Right ventricle myocardium superior (tissue), 1 donor: ENCODE measurements at places on chromosomes 6 and 20. TPM values are rescaled to one million over a fixed set of nuclear protein-coding genes. Genes with fewer than 3 reads are reported as not detected.

Gene SLC35A1
- 9.8 TPM for total RNA-seq

Gene PLCB4
- total RNA-seq = 27.4 TPM

Gene BPI
- total RNA-seq = 0.11 TPM

Gene NEDD9
- 23.7 TPM for total RNA-seq

Gene ALDH5A1
- total RNA-seq = 23.3 TPM

Gene TRIM10
- total RNA-seq = not detected

Gene DOK5
- 2.9 TPM for total RNA-seq

Gene AVP
- total RNA-seq = 0.51 TPM

Gene COMMD7
- 47.8 TPM for total RNA-seq

DNA sequence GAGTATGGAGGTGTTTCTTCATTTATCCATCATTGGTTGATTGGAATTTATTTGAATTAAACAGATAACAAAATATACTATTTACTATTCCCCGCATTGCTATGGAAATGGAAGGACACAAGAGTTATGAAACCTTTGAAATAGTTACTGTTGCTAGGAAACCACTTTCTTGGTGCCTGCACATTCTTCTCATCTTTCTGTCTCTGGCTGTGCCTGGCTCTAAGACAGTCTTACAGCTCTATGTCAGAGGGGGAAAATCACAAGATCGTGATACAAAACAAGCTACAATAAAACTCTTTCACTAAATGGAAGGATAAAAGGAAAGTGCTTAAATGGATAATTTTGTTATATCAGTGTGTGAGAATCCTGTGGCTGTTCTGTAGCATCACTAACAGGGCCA is 453.0 kb downstream of the LMBRD1 start:
- DNase-seq = no peak

GRCh38 chr6:34236131-34236442 is 586 bp upstream of the HMGA1 start:
- no peak for DNase-seq

GRCh38 chr6:12232339-12232738 is 57.8 kb upstream of the EDN1 start:
- no peak for DNase-seq

GRCh38 chr6:104252276-104252675 is 607.4 kb downstream of the HACE1 start:
- DNase-seq = no peak

DNA sequence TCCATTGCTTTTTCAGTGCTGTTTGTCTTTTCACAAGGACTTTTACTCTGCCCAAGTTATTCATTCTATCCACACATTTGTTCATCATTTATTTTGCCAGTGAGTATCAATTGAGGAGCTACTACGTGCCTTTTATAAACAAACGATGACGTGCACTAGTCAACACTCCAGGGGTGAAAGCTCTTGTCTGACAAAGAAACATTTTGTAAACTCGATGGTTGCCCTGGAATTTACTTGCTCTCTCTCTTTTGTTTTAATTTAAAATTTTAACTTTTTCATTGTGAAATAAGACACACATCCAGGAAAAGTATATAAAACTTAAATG is 8.3 kb upstream of the MRPS18A start:
- no peak for DNase-seq

DNA sequence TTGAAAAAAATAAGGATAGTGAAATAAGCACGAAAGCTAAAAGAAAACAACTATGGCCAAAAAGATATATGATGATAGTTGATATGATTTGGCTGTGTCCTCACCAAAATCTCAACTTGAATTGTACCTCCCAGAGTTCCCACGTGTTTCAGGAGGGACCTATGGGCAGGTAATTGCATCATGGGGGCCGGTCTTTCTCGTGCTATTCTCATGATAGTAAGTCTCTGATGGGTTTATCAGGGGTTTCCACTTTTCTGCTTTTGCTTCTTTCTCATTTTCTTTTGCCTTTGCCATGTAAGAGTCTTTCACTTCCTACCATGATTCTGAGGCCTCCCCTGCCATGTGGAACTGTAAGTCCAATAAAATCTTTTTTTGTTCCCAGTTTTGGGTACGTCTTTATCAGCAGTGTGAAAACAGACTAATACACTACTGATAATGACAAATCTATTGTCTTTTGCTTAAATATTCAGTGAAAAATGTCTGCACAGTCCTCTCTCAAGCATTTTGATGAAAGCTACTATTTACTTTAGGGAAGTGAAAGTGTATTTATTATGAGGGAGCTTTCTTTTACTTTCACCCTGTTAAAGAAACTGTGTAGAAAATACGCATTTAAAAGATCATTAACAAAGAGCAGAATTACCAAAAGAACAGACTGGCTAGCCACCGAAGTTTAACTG is 389.1 kb downstream of the HTR1B start:
- DNase-seq = no peak

GRCh38 chr6:22716721-22717120 is 147.4 kb downstream of the HDGFL1 start:
- no peak for DNase-seq

DNA sequence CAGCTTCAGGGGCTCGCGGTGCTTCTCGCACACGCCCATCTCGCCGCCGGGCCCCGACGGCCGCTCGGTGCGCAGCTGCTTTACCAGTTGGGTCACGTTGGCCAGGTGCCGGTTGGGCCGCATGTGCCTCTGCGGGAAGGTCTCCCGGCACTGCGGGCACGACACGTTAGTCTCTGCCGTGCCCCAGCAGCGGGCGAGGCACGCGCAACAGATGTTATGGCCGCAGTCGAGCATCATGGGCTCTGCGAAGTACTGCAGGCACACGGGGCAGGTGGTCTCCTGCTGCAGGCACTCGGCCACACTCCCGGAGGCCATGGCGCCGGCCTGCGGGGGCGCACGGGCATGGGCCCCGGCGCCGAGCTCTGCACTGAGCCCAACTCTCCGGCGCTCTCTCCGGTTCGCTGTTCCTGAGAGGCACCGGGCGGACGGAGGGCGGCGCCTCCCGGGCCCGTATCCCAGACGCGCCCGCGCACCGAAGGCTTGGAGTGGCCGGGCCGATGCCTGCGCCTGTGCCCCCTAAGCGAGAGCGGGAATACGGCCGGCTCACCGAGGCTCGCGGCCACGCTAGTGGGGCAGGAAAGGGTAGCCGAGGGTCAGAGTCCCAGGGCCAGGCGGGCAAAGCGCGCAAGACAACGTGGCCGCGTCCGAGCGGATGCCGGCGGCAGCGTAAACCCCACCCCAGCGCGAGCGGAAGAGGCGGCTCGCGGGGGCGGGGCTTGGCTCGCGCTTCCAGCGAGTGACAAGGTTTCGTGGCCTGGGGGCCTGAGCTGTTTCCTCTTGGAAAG is at the start of gene TRIM27:
Gene TRIM27, minus strand, starts transcription at position 668 of the 785 bp plus-strand sequence. Its CDS starts 353 bp downstream, at position 315.
- DNase-seq = peak; percentile 95

DNA sequence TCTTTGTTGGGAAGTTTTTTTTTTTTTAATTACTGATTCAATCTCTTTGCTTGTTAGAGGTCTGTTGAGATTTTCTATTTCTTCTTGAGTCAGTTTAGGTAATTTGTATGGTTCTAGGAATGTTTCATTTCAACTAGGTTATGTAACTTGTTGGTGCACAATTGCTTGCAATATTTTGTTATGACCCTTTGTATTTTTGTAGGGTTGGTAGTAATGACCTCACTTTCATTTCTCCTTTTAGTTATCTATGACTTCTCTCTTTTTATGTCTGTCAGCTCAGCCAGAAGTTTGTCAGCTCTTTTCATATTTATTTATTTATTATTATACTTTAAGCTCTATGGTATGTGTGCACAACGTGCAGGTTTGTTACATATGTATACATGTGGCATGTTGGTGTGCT is 51.1 kb upstream of the SLC24A3 start:
- DNase-seq = no peak
